ENCODE measurements at places on chromosomes 2 and 18.

- no peak overlapping the region for H3K4me3 ChIP-seq
- H3K27me3 ChIP-seq, result peaks cover 10% of the 10 kb centered on the region
- no peak overlapping the region for H3K27ac ChIP-seq
- H3K4me1 ChIP-seq, result no peaks in the 10 kb centered on the region
Observed at GRCh38 chr2:75587954-75588587, 27.3 kb upstream of the EVA1A start.

DNA sequence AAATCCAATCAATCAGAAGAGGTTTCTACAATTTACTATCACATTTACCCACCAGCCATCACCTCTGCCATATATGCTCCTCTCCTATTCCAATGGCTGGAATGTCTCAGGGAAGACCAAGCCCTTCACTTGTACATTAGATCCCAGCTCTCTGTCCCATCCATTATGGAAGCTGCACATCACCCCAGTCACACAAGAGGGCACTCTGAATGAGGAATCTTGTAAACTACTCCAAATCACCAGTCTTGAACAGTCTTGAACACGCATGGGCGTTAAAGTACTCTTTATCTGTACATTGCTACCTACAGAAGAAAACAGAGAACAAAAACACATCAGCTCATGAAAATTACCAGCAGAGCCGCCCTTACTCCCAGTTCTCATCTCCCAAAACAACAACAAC, 38.7 kb downstream of the ZC3H8 start:
- H3K27me3 ChIP-seq, result no peaks in the 10 kb centered on the region
- H3K36me3 ChIP-seq, result peaks cover 5% of the 10 kb centered on the region
- H3K27ac ChIP-seq, result no peak overlapping the region
- no peak for DNase-seq
- no peak overlapping the region for H3K4me3 ChIP-seq
- H3K4me1 ChIP-seq, result no peaks in the 10 kb centered on the region

- peaks cover 12% of the 10 kb centered on the region for H3K27me3 ChIP-seq
- H3K4me1 ChIP-seq, result no peaks in the 10 kb centered on the region
- no peaks in the 10 kb centered on the region for H3K36me3 ChIP-seq
- no peak for DNase-seq
Observed at GRCh38 chr2:129765678-129766351, 213.7 kb upstream of the RAB6C start.

- H3K36me3 ChIP-seq, result no peaks in the 10 kb centered on the region
- peaks cover 9% of the 10 kb centered on the region for H3K4me1 ChIP-seq
- H3K4me3 ChIP-seq, result no peak overlapping the region
- DNase-seq, result no peak
- H3K27ac ChIP-seq, result no peak overlapping the region
Observed at GRCh38 chr2:176107731-176108181, 676 bp downstream of the HOXD11 start.

DNA sequence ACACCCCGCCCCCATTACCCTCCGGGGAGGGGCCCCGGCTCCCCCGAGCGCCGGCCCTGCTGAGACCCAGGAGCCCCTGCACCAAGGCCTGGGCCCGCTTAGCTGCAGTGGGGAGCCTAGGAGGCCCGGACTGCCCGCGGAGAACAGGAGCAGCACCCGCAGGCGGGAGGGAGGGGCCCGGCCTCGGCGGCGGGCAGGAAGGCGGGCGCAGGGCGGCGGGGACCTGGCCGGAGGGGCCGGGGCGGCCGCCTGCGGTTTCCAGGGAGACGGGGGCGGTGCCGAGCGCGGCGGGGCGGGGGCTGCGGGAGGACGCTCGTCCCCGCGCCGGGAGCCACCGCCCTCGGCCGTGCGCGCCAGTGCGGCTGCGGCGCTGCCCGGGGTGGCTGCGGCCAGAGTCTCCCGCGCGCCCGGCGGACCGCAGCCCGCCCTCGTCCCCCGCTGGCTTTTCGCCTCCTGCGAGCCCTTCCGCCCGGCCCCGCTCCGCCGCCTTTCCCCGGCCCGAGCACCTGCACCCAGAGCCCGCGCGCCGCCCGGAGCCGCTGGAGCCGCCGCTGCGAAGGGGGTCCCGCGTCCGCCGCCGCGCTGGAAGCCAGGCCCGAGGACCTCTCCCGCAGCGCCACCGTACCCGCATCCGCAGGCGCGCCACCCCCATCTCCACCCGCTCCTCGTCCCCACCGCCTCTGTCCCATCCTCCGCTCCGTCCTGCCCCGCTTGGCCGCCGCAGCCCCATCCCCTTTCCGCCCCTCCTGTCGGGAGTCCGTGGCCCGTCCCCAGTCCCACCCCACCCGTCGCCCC, 17.2 kb downstream of the GPC1 start:
- H3K36me3 ChIP-seq, result peaks cover 39% of the 10 kb centered on the region
- DNase-seq, result peak; percentile 87
- H3K4me1 ChIP-seq, result peaks cover 23% of the 10 kb centered on the region
- peak overlapping the region; percentile 70 for H3K27ac ChIP-seq

DNA sequence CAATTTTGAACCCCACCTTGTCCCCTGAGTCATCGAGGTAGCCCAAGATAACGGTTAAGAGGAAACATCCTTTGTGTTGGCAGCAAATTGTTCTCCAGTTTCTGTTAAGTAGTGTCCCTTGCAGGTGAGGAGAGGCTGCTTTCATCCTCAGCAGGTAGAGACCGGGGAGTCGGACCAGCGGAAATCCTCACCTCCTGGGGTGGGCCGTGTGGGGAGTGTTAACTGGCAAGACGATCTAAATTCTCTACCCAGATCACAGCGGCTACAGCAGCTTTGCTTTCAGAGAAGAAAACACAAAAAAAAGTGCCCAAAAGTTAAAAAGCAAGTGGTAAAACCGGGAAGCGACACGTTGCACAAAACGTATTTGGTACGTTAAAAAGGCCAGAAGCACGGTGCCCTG, 63.2 kb downstream of the ADI1 start:
- H3K27me3 ChIP-seq, result no peaks in the 10 kb centered on the region
- DNase-seq, result no peak
- peaks cover 4% of the 10 kb centered on the region for H3K36me3 ChIP-seq

DNA sequence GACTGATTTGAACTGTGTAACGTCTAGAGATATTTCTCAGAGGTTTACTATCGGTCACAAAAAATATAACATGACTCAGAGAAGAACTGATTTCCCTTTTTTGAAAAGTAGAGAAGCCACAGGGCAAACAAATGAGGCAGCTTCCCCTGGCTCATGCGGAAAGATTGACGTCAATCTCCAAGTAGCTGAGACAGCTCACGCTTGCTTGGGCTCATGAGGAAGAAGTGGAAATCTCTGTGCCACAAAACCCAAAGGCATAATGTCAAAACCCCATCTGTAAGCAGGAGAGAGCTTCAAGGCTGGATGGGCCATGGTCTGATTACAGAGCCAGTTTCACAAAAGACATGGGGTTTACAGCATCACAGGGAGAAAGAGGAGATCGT, 188.1 kb downstream of the ARL4C start:
- DNase-seq, result no peak
- no peak overlapping the region for H3K27ac ChIP-seq
- H3K4me1 ChIP-seq, result peaks cover 6% of the 10 kb centered on the region
- no peaks in the 10 kb centered on the region for H3K36me3 ChIP-seq

- H3K4me1 ChIP-seq, result peaks cover 6% of the 10 kb centered on the region
- peaks cover 17% of the 10 kb centered on the region for H3K27me3 ChIP-seq
- no peak for DNase-seq
- no peak overlapping the region for H3K27ac ChIP-seq
- no peak overlapping the region for H3K4me3 ChIP-seq
Observed at GRCh38 chr2:113015655-113016054, 10.4 kb downstream of the IL36A start.

DNA sequence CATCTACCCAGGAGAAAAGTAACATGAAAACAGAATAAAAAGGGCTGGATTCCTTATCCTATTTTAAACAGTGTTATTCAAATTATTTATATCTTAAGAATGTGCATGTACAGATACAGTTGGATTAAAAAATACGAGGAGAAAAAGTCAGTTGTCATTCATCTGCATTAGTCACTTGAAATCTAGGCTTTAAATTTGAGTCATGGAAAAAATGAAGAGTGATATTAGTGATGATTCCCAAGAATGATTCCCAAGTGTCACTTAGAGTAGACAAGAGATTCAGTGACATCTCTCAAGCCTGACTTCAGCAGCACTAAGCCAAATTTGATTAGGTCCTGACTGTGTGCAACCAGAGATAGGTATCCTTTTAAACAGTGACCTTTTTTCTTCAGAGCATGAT, 394.2 kb downstream of the IRS1 start:
- H3K4me3 ChIP-seq, result no peak overlapping the region
- no peak for DNase-seq
- H3K27ac ChIP-seq, result no peak overlapping the region

- no peak overlapping the region for H3K27ac ChIP-seq
- H3K36me3 ChIP-seq, result no peaks in the 10 kb centered on the region
- peaks cover 47% of the 10 kb centered on the region for H3K27me3 ChIP-seq
- DNase-seq, result no peak
- H3K4me1 ChIP-seq, result peaks cover 12% of the 10 kb centered on the region
- no peak overlapping the region for H3K4me3 ChIP-seq
Observed at GRCh38 chr2:121815216-121815615, 59.8 kb downstream of the TSN start.

GRCh38 chr2:55017880-55018279, 32.4 kb downstream of the RTN4 start:
- H3K36me3 ChIP-seq, result peaks cover 25% of the 10 kb centered on the region
- H3K27me3 ChIP-seq, result no peaks in the 10 kb centered on the region
- H3K4me1 ChIP-seq, result peaks cover 50% of the 10 kb centered on the region
- H3K27ac ChIP-seq, result no peak overlapping the region
- no peak for DNase-seq

DNA sequence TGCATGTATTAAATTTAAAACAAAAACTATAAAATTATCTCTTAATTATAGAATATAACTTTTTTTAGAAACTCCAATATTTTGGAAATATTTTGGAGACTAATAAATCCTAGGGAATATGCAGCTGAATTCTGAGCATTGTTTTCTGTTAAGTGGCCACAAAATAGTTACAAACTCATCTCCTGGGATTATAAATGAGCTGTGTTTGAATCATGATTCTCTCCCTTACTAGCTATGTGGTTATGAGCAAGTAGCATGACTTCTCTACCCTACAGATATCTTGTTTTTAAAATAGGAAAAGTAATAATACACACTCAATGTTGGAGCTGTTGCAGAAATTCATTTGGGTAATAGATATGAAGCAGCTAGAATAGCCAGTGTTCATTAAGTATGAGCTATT, 137.9 kb upstream of the ITGA4 start:
- H3K4me1 ChIP-seq, result no peaks in the 10 kb centered on the region
- H3K36me3 ChIP-seq, result no peaks in the 10 kb centered on the region
- H3K4me3 ChIP-seq, result no peak overlapping the region
- no peak overlapping the region for H3K27ac ChIP-seq

GRCh38 chr2:95042472-95043271, 17.2 kb downstream of the MAL start:
- no peaks in the 10 kb centered on the region for H3K36me3 ChIP-seq
- no peak for DNase-seq
- no peak overlapping the region for H3K27ac ChIP-seq
- peaks cover 73% of the 10 kb centered on the region for H3K27me3 ChIP-seq
- H3K4me3 ChIP-seq, result no peak overlapping the region

DNA sequence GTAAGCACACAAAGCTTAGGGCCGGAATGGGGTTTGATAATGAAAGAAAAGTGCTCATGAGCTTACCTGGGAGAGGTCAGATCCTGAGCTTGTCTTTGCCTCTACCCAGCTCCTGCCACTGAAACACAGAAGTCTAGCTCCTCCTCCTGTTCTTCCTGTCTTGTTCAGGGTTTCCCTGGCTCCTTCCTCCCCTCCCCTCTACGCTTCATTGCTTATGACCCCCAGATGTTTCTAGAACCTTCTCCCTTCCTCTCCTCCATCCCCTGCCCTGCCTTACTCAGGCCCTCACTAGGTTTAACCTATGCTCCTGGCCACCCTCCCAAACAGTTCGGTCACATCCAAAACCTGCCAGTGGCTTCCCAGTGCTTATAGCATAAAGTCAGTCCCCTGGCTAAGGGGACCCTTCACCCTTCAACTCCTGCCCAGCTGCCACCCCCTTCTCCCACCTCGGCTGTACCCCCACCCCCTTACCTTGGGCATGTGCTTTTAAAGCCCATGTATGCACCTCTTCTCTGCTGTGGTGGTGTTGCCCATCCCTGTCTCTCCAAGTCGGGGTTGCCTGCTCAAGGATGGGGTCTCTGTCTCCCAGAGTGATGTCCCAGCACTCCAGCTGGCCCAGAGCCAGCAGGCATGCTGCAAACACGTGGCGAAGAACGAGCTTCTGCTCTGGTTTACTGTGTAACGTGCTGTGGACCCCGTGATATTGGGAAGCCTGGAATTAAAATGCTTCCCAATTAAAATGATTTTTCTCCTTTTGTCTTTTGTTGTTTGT, 233.6 kb downstream of the TPGS2 start:
- no peak overlapping the region for H3K4me3 ChIP-seq
- H3K27me3 ChIP-seq, result peaks cover 22% of the 10 kb centered on the region
- no peak overlapping the region for H3K27ac ChIP-seq
- no peaks in the 10 kb centered on the region for H3K36me3 ChIP-seq
- H3K4me1 ChIP-seq, result no peaks in the 10 kb centered on the region
- no peak for DNase-seq

DNA sequence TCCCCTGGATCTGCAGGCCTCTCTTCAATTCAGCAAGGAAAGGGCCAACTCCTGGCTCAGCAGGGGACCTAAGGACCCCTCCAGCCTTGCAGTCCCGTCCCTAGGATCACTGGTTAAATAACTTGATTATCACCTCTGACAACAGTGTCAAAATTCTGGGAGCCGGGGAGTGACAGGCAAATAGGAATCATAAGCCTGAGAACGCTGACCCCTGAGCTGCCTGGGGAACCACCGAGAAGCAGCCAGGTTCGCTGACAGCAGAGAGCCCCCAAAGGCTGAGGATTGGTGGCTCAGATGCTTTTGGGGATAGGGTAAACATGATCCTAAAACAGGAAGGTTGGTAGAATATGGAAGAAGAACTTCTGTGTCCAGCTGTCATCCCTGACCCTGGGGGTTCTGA, 17.5 kb upstream of the TNS1 start:
- no peak overlapping the region for H3K4me3 ChIP-seq
- H3K27me3 ChIP-seq, result peaks cover 43% of the 10 kb centered on the region
- DNase-seq, result no peak
- no peaks in the 10 kb centered on the region for H3K4me1 ChIP-seq

DNA sequence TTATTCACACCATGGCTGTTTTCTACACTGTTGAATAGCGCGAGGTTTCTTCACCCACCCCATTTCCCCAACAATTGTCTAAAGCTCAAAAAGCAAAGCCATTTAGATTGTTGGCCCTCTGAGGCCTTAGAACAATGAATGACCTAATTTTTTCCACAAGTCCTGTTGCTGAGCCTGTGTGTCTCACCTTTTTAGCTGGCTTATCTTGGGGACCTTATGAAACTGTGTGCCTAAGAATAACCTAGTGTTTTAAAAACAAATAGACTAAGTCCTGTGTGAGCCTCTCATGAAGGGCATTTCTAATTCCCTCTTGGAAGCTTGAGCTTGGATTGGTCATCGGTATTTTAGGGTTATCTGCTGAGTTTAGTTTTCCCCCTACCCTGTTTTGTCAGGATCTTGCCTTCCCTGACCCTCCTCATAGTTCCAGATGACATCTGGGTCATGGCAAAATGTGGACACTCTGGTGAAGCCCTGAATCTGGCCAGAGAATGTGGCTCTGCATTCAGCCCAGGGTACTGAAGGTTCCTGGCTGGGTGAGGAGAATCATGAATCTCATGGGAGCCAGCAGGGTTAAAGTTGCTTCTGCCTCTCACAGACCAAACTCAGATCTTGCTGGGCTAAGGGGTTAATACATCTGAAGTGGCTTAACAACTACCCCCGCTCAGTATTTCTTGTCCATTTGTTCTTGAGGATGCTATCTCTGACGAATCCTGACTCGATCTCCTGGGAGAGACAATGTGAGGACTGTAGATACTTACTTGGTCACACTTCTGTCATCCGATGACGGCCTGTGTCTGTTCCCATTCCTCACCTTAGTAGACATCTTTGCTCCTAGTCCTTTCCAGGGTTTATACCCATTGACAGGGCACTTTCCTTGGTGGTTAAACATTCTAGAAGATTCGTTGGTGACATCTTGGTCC, 104.2 kb upstream of the MAP4K3 start:
- DNase-seq, result no peak
- peaks cover 5% of the 10 kb centered on the region for H3K36me3 ChIP-seq
- no peak overlapping the region for H3K27ac ChIP-seq

All from Calu3 (cell line).